NCI-H2081 treated with DMSO at 0.1 percent for 48 hours (cell line): ENCODE measurements at places on chromosomes 5 and 9.
A peak's percentile ranks its signal among the peaks of the same experiment; 100 is the strongest.

- no peak for DNase-seq
These were observed 386.0 kb upstream of the KLF4 start for GRCh38 chr9:107875571-107875980.

DNA sequence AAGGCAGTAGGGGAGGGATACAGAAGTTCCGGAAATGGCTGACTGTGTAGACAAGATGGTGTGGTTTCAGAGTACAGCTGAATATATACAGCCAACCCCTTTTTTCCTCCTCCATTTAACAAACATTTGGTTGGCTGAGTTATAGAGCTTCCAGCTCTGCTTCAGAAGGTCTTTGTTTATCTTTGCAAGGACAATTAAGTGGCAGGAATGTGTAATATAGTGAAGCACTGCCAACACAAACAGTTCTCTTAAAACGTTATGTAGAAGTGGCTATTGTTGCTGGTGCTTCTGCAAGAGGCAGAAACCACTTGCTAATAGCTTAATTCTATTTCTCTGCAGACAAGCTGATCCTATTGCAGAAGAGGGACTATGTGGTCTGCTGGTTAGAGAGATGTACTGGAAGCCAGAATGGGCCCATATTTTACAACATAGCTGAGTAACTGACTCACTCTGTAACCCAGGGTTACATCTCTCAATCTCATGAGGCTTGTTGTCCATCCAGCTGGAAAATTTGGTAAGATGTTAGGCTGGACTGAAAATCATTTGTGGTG lies 62.7 kb upstream of the OSMR start:
- peak; percentile 94 for DNase-seq

GRCh38 chr5:67333171-67333570 lies 136.6 kb upstream of the CD180 start:
- DNase-seq: no peak

- DNase-seq: no peak
These were observed 372.8 kb upstream of the RFX3 start for GRCh38 chr9:3898461-3899218.

DNA sequence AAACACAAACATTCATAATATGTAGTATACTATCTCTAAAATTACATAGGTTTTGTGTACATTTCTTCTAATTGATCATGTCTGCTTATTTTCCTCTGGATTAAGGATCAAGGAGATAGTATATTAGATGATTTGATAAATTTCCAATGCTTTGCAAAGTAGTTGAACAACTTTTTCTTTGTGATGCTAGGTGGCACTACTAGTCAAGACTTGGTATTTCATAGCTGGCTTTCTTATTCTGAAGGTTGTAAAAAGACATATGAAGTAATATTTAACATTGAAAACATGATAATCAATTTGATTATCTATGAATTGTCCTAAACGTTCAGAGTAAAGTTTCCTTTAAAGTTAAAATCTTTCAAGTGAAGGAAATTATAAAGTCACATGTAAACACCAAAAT lies 106.1 kb upstream of the FGF10 start:
- no peak for DNase-seq

DNA sequence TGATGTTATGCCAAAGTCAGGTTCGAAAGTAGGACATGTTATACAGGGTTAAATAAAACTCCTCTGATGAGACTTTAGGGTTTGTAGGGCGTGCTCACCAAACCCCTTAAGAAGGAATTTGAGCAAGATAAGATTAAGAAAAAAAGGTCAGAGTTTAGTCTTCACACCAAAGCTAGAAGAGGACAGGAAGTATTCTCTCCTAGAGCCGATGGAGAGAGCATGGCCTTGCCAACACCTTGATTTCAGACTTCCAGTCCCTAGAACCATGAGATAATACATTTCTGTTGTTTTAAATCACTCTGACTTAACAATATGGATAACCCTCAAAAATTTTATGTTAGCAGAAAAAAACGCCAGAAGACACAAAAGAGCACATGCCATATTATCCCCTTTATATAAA lies 16.3 kb upstream of the PLCXD3 start:
- no peak for DNase-seq

- no peak for DNase-seq
These were observed 1014.0 kb upstream of the SEMA6A start for GRCh38 chr5:117588611-117589010.

DNA sequence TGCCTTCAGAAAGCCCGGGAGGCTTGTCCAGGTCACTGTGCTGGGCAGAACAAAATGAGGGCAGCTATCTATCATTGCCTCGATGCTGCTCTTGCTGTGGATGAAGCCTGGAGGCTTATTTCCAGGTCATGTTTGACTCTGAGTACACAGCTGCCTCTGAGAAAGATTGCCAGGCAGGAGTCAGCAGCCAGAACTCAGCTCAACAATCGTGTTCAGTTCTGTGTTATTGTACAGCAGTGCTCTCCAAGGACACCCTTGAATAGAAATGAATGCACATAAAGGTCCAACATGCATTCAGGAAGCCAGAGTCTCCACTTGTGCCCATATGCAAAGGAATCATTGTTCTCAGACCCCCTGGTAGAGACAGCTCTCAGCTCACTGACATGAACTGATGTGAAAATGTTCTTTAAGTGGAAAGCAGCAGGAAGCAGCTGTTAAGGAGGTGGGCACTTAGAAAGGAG lies 61.7 kb upstream of the ZFR start:
- peak; percentile 79 for DNase-seq

DNA sequence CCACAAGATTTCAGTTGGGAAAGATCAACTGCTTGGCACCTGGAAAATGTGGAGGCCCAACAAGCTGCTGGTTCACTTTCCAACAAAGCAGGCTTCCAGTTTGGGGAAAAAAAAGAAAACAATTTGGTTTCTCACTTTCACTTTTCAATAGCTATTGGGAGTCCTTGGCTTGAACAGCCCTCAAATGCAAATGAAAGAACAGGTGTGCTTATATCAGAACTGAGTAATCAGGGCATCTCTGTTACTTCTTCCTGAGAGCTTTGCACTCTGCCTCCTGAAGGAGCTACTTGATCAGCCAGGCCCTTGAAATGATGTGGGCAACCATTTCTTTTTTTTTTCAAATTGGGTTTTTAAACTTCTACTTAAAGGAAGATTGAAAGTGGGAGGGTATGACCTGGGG lies 73.5 kb downstream of the MFAP3 start:
- no peak for DNase-seq

- DNase-seq: no peak
These were observed 68.6 kb upstream of the LRRTM2 start for GRCh38 chr5:138943599-138944173.

GRCh38 chr9:96510258-96510657 lies 60.3 kb downstream of the HABP4 start:
- no peak for DNase-seq

GRCh38 chr9:132372177-132373095 lies 17.6 kb upstream of the SETX start:
- DNase-seq: no peak

DNA sequence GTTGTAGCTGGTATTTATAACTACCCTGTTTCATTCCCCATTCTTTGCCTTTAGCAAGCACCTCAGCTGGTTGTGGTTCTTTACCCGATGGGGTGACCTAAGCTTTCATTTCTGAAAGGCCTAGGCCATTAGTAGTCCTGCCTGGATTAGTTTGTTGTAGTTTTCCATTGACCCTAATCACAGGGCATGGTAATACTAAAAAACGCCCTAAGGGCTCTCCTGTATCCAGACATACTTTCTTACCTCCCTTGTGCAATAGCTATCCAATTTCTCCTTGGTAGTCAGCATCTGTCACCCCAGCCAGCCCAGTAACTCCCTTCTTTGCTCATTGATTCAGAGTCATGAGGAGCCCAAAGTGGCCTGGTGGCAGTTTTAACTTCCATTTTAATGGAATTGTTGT lies 24.0 kb downstream of the TMOD1 start:
- no peak for DNase-seq

DNA sequence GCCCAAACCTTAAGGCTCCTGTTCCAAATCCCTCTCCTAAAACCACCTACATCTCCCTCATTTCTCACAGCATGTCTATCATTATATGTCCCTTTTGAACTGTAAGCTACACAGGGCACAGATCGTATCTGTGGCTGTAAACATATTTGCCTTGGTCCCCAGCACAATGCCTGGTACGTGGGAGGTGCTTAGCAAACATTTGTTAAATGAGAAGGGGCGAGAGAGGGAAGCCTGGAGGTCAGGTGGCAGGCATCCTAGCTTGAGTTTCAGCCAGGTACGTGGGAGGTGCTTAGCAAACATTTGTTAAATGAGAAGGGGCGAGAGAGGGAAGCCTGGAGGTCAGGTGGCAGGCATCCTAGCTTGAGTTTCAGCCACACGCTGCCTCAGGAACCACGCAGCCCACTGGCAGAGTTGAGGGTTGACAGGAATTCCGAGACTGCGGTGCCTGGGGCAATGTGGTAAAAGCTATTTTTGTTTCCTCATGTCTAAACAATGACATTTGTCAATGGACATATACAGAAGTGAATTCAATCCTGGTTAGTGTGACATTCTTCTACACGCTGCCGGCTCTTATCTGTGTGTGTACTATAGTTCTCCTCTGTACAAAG lies 113.6 kb downstream of the EFNA5 start:
- DNase-seq: no peak

GRCh38 chr5:114360816-114361723 lies 800 bp upstream of the KCNN2 start:
- DNase-seq: no peak

- no peak for DNase-seq
These were observed 25.7 kb downstream of the NPR3 start for GRCh38 chr5:32736842-32737241.

DNA sequence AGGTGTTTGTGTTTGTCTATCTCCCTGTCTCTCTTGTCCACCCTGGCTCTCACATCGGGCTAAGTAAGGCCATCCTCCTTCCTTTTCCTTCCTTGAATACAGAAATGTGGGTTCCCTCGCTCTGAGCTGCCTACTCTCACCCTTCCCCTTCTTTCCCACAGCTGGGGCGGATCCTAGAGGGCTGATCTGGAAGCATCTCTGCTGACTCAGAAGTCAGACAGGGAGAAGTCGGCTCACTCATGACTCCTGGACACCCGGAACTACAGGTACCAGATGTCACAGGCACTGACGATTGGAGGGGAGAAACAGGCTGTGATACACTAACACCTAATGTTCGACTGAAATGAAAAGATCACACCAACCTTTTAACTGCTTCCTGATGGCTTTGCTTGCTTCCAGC lies 41.3 kb downstream of the PTPN3 start:
- no peak for DNase-seq

- DNase-seq: no peak
These were observed 51.8 kb downstream of the WDR36 start for GRCh38 chr5:111143910-111144309.

GRCh38 chr5:137666901-137667300 lies 69.0 kb downstream of the KLHL3 start:
- DNase-seq: no peak

DNA sequence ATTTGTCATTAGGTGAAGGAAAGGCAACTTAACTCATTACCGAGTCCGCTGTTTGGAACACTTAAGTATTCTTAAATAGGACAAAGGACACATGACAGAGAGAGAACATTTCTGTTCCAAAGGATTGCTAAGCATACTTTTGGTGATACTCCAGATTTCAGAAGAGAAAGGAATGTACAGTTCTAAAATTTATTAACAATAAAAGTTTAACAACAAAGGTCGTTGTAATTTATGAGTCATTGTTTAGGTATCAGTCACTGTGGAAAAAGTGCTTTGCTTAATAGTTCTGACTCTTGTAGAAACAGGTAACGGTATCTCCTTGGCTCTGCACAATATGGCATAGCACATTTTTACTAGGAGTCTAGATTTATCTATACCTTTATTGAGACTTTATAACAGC lies 36.3 kb upstream of the PAM start:
- DNase-seq: no peak

- no peak for DNase-seq
These were observed 46.6 kb downstream of the MVB12B start for GRCh38 chr9:126373241-126373640.

DNA sequence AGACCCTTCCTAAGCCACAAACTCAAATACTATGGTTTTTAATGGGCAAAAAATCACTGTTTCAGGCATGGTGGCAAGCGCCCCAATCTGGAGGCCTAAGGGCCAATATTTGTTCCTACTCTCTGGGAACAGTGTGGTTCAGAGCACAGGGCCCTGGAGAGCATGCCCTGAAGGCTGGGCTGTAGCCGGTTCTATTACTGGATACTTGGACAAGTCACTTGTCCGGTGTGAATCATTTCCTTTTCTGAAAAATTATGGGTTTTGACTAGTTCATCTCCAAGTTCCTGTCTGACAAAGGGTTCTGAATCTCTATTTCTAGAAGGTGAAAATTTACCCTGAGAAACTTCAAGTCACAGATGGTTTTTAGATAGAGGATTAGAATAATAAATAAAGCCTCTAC lies 75.0 kb downstream of the OTULIN start:
- DNase-seq: no peak

DNA sequence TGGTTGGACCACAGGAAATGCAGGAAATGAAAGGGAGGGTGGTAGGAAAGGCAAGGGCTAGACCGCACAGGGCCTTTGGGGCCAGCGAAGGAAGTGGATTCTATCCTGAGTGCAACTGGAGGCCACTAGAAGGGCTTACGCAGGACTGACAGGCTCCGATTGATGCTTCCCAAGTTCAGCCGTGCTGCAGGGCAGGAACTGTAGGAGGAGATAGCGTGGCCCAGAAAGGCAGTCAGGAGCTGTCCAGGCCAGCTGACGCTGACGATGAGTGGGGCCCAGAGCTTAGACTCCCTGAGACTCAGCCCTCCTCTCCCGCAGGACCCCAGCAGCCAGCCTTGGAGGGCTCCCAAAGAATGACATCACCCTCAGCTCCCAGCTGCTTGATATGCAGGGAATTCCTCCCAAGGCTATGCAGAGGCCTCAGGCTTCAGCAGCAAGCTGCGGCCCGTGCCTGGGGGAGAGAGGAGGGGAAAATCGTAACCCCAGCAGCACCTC lies 48.8 kb downstream of the KCNIP1 start:
- DNase-seq: no peak

DNA sequence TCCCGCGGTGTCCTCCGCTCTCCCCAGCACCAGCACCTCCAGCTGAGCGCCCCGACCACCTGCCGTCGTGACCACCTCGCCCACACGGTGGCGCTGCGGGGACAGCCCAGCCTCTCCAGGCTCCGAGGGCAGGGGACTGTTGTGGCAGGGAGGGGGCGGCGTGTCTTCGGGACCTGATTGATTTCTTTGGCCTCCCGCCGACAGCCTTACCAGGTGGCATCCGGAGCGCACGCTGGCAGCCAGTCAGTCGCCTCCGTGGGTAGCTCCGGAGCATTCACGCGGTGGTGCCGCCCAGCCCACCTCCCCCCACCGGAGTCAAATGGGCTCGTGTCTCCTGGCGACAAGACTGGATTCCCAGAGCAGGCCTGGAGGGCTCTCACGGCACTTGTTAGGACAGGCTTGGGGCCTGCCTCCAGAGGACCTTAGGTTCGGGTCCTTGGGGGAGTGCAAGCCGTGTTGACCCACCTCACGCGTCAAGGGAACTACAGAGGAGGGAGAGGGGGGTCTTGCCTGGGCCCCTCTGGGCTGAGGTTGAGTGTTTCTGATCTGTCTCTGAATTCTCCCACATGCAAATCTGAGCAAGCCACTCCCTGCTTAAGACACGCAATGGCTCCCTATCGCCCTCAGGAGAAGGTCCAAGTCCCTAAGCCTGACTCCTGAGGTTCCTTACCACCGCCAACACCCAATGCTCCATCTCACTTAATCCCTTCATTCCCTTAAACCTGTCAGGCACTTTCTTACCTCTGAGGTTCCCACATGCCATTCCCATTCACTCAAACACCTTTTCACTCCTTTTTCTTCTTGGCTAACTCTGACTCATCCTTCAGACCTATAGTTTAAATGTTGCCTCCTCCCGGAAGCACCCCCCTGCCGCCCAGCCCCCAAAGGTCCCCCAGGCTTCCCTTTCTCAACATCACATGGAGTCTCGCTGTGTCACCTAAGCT lies 51.2 kb upstream of the GGTA1 start:
- peak; percentile 32 for DNase-seq
